Uterus (tissue), 4 donors: ENCODE measurements at places on chromosomes 5 and 9. TPM values are rescaled to one million over a fixed set of nuclear protein-coding genes. Genes with fewer than 3 reads are reported as not detected.

The TAF1L gene
- total RNA-seq, result 0.07 TPM

The SLC4A9 gene
- total RNA-seq, result not detected

The SLC44A1 gene
- 64.7 TPM for total RNA-seq

The IL13 gene
- total RNA-seq, result 0.73 TPM

The SLC34A3 gene
- not detected for total RNA-seq

The ZNF658 gene
- total RNA-seq, result 10.7 TPM

The GFI1B gene
- total RNA-seq, result not detected

The TMEM252 gene
- total RNA-seq, result not detected

- H3K4me1 ChIP-seq, result peaks cover 7% of the 10 kb centered on the region
- no peaks in the 10 kb centered on the region for H3K27me3 ChIP-seq
- no peak overlapping the region for H3K4me3 ChIP-seq
These were observed 57.4 kb downstream of the LHFPL2 start for GRCh38 chr5:78591138-78591612.

DNA sequence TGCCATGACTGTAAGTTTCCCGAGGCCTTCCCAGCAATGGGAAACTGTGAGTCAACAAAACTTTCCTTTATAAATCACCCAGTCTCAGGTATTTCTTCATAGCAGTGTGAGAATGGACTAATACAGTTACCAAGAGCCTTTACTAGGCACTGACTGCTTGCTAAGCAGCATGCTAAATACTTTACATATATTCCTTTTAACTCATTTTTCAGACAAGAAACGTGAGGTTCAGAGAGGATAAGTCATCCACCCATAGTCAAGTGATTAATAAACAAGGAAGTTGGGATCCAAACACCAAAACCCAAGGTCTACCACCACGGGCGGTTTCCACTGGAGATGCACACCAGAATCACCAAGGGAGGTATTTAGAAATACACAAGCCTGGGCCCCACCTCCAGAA, 50.8 kb downstream of the GABBR2 start:
- H3K27ac ChIP-seq, result no peak overlapping the region
- no peak for DNase-seq
- H3K27me3 ChIP-seq, result no peaks in the 10 kb centered on the region
- H3K4me3 ChIP-seq, result no peak overlapping the region

DNA sequence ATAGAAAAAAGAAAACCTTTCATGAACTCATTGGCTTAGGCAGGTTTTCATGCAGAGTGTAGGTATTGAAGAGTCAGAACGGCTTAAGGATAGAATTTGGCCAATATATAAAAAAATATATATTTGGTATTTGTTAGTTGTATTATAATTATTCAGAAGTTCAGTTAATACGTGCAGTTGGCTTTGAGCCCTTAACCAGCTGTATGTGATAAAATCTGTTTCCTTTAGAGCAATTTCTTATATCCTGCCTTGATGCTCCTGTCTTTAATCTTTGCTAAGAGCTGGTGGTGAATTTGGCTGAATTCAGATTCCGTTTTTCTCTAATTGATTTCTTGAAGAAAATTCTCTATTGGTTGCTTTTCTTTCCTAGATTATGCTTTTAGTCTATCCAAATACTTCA, 3.7 kb downstream of the ANXA1 start:
- H3K4me1 ChIP-seq, result peaks cover 16% of the 10 kb centered on the region
- no peak for DNase-seq
- no peaks in the 10 kb centered on the region for H3K36me3 ChIP-seq

DNA sequence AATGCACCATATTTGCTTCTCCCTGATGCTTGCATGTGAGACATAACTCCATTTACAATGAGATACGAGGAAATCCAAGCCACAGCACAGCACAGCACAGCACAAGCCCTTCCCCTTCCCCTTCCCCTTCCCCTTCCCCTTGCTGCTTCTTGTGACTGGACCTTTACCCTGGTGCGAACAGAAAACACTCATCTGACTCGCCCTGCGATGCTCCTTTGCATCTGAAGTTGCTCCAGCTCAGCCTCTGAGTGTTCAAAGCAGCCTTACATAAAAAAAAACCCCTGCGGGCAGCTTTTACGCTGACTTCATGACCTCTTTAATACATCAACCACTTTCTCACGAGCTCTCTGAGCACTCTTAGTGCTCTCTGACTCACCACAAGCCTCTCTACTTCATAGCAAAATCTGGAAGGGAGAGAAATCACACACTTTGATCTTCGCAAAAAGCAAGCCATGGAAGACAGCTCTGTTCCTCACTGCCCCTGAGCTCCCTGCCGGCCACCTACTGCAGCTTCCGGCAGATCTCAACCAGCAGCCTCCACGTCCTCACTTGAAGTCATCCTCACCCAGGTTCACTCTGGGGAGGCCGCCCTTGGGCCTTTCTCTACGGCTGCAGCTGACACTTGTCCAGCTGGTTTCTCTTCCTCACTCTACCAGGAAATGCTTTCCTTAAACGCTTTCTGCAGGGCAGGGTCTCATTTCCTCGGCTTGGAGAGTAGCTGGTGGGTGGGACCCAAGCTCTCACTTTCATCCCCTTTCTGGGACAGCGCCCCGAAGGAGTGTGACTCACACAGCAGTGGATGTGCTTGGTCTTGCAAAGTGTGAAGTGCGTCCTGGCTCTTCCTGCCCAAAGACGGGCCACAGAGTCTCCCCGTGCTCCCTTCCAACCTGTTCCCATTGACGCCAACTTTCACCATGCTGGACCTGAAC, 5.3 kb downstream of the SLC34A1 start:
- no peak overlapping the region for H3K4me3 ChIP-seq
- no peaks in the 10 kb centered on the region for H3K27me3 ChIP-seq
- DNase-seq, result no peak
- no peaks in the 10 kb centered on the region for H3K4me1 ChIP-seq
- H3K27ac ChIP-seq, result no peak overlapping the region

DNA sequence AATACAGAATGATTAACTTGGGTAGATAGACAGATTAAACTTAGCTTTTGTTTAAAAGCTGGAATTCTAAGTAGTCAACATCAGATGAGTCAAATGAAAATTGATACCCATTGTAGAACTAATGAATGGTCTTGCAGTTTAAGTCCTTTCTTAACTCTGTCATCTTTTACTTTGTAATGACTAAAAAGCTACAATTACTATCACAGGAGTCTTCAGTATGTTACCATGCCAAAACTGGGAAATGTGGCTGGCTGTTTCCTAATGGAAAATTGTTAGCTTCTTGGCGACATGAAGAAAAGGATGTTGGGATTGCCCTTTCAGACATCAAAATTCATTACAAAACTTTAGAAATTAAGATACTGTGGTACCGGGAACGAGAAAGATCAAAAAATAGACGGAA, 20.2 kb upstream of the ANXA1 start:
- H3K27ac ChIP-seq, result peak overlapping the region; percentile 78
- H3K4me1 ChIP-seq, result no peaks in the 10 kb centered on the region
- H3K36me3 ChIP-seq, result no peaks in the 10 kb centered on the region
- H3K4me3 ChIP-seq, result no peak overlapping the region
- H3K27me3 ChIP-seq, result no peaks in the 10 kb centered on the region

DNA sequence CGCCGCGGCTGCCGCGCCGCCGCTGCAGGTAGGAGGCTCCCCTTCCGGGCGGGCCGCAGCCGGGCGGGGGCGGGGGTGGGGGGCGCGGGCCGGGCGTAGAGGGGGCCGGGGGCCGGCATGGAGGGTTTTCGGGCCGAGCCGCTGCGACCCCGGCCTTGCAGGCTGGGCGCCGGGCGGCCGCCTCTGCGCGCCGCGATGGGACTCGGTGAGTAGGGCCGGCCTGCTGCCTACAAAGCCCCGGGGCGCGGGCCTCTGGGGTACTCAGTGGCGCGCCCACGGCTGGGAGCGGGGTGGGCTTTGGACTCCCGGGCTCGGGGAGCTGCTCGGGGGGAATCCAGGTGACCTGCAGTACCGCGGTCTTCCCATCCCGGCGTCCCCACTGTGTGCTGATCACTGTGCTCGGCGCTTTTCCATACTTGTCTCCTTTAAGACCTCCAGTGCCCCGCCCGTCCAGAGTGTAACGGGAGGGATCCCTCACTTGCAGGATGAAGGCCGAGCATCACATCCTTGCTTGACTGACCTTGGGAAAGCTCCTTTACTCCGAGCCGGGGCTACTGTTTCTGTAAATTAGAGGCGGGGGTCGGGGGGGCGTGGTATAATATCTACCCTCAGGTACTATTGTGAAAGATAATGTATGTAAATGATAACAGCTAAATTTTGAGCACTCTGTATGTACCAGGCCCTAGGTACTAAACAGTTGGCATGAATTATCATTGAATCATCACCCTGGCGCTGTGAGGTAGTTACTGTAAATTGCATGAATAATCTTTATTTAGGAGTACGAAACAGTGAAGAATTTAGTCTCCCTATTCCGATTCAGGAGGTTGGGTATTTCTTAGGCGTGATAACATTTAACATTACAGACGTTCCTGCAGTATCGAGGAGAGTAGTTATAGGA, 672 bp downstream of the MSANTD3 start:
- peak; percentile 66 for DNase-seq
- H3K27me3 ChIP-seq, result no peaks in the 10 kb centered on the region
- H3K36me3 ChIP-seq, result no peaks in the 10 kb centered on the region
- H3K4me3 ChIP-seq, result peak overlapping the region; percentile 83

DNA sequence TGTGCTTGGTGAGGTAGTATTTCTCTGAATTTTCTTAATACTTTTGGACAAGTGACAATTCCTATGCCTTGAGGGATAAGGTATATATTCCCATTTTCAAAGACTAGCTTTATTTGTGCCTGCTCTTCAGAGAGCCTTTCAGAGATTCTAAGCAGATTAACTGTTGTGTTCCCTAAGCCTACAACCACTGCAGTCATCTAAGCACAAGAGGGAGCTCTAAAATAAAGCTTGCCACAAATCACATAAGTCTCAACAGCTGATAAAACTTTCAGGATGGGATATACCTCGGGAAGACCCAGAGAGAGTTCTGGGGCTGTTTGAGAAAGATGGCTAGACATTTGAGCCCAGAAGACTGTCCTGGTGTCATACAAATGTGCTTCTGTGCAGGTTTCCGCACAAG, 157.3 kb downstream of the CYLC2 start:
- H3K27ac ChIP-seq, result no peak overlapping the region
- H3K4me3 ChIP-seq, result no peak overlapping the region
- no peaks in the 10 kb centered on the region for H3K4me1 ChIP-seq
- no peaks in the 10 kb centered on the region for H3K36me3 ChIP-seq
- no peak for DNase-seq
- H3K27me3 ChIP-seq, result no peaks in the 10 kb centered on the region

DNA sequence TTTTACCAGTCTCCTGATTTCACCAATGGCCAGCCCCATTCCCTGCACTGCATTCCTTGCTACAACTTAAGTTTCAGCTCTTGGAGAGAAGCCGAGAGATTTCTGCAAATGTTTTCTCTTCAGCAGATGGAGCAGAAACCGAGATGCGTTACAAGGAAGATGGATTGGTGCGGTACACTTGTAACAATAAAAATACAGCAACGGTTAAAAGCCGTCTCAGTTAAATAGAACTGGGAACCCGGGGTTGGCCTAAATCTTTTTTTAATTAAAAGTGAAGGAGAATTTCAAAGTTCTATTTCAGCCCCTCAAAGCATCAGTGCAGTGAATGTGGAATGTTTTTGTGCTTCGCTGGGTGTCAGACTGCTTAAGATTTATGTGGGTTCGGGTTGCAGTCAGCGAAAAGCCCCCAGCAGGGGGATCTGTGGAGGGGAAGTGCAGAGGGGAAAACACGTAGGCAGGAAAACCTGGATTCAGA, 19.8 kb downstream of the BRINP1 start:
- no peaks in the 10 kb centered on the region for H3K4me1 ChIP-seq
- H3K27ac ChIP-seq, result no peak overlapping the region
- no peaks in the 10 kb centered on the region for H3K36me3 ChIP-seq
- no peaks in the 10 kb centered on the region for H3K27me3 ChIP-seq
- DNase-seq, result no peak
- no peak overlapping the region for H3K4me3 ChIP-seq

DNA sequence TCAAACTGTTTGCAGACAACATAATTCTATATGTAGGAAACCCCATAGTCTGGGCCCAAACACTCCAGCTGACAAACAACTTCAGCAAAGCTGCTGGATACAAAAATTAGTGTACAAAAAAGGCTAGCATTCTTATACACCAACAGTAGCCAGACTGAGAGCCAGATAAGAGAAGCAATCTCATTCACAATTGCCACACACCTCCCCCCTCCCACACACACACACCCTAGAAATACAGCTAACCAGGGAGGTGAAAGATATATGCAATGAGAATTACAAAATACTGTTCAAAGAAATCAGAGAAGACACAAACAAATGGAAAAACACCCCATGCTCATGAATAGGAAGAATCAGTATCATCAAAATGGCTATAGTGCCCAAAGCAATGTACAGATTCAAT, 9.0 kb downstream of the MTREX start:
- no peak for DNase-seq
- H3K36me3 ChIP-seq, result no peaks in the 10 kb centered on the region
- no peak overlapping the region for H3K4me3 ChIP-seq
- no peak overlapping the region for H3K27ac ChIP-seq

GRCh38 chr9:10026443-10026984, 586.3 kb downstream of the PTPRD start:
- no peaks in the 10 kb centered on the region for H3K4me1 ChIP-seq
- no peak for DNase-seq
- no peak overlapping the region for H3K4me3 ChIP-seq
- no peaks in the 10 kb centered on the region for H3K27me3 ChIP-seq
- no peaks in the 10 kb centered on the region for H3K36me3 ChIP-seq

DNA sequence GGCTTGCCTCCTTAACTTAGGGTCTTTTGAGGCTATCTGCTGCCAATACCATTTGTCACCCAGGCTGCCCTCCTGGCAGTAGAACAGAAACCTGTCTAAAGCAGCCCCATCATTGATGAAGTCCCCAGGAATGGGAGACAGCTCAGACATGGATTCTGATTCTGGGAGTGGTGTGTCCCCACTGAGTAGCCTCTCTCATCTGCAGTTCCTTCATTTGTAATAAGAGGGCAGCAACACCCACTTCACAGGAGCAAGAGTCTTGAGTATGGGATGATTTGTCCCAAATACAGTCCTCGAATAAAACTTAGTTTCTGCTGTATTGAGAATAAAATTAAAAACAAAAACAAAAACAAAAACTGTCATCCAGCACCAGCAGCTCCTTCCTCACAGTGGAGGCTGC, 167.6 kb downstream of the ASTN2 start:
- DNase-seq, result no peak
- H3K4me1 ChIP-seq, result no peaks in the 10 kb centered on the region

- H3K27ac ChIP-seq, result no peak overlapping the region
- DNase-seq, result no peak
These were observed 308.2 kb downstream of the ACTL7B start for GRCh38 chr9:108547411-108548135.

- DNase-seq, result no peak
- no peak overlapping the region for H3K27ac ChIP-seq
- no peak overlapping the region for H3K4me3 ChIP-seq
- H3K36me3 ChIP-seq, result no peaks in the 10 kb centered on the region
These were observed 72.6 kb downstream of the VAV2 start for GRCh38 chr9:133919253-133920115.

GRCh38 chr9:113349445-113350094, at the start of gene BSPRY:
Gene BSPRY, plus strand, starts transcription at chr9:113349541. Its CDS starts 39 bp downstream, at chr9:113349580.
- H3K27me3 ChIP-seq, result peaks cover 14% of the 10 kb centered on the region
- DNase-seq, result no peak
- no peak within 1 kb of the TSS for H3K4me3 ChIP-seq
